ENCODE measurements at places on chromosomes 1 and 21.

- DNase-seq: no peak
Measured at GRCh38 chr1:29547300-29547699, 311.0 kb downstream of the PTPRU start.

DNA sequence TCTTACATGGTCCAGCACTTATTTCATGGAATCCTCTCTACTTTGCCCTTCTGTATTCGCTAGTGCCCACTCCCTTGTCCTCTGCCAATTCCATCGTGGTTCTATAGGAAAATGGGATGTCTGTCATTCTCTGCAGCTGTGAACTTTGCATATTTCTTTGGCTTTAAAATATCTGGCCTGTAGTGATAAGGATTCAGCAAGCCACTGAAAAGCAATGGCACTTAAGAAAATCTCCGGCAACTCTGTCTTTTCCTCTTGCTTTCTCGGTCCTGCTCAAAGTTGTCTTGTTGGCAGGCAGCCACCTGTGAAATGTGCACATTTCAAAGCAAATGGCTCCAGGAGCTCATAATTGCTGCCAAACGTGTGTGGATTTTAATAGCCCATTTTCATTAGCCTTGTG is 91.8 kb downstream of the CHD1L start:
- peak; percentile 65 for DNase-seq

- no peak for DNase-seq
Measured at GRCh38 chr1:35451125-35451528, 106.1 kb downstream of the KIAA0319L start.

- DNase-seq: no peak
Measured at GRCh38 chr1:216894494-216894893, 171.3 kb upstream of the ESRRG start.

- no peak for DNase-seq
Measured at GRCh38 chr1:95276429-95276828, 42.4 kb downstream of the RWDD3 start.

- no peak for DNase-seq
Measured at GRCh38 chr1:38076038-38076437, 29.4 kb upstream of the POU3F1 start.

GRCh38 chr1:152537496-152537895 is 23.2 kb downstream of the CRCT1 start:
- DNase-seq: no peak

DNA sequence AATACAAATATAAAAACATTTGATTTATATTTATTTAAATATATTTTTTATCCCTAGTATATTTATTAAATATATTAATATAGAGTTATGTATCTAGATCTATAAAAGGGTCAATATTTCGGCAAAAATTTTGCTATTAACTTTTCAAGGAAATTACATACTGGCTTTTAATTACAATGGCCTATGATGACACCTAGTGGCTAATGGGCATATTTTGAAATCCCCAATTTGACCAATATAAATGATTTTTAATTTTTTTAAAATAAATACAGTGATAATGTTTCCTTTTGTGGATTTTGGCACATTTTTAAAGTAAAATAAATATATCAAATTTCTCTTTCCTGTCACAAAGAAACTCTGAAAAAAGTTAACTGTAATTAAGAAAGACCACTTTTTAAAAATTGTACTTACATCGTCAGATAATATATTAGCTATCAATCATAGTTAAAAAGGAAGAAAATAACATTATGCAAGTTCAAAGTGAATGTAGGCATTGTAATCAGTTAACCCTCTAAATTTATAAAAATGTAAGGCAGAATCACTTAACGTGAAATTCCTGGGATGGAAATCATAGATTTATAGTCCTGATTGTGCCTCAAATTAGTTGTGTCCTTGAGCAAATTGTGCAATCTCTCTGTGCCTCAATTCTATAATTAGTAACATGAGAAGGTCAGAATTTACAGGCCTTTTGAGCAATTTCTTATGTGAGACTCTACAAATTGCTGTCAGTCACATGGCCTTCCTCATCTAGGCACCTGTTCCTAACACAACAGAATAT is 25.6 kb upstream of the RGS13 start:
- no peak for DNase-seq

- DNase-seq: no peak
Measured at GRCh38 chr1:26541816-26542711, 12.5 kb downstream of the RPS6KA1 start.

DNA sequence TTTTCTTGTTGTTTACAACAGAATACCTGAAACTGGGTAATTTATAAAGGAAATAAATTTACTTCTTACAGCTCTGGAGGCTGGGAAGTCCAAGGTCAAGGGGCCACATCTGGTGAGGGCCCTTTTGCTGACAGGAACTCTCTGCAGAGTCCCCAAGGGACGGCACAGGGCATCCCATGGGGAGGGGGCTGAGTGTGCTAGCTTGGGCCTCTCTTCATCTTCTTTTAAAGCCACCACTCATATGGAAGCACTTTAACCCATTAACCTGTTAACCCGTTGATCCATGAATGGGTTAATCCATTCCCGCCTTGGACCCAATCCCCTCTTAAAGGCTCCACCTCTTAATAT is 76.3 kb downstream of the OBSCN start:
- DNase-seq: no peak

GRCh38 chr1:27719286-27720251 is 6.2 kb upstream of the FAM76A start:
- no peak for DNase-seq

- no peak for DNase-seq
Measured at GRCh38 chr1:161091796-161092507, 2.6 kb upstream of the NECTIN4 start.

- DNase-seq: no peak
Measured at GRCh38 chr1:20185834-20186782, at the start of the genes PLA2G2C and UBXN10. Gene PLA2G2C, minus strand, starts transcription at chr1:20186518. Its CDS starts 9,155 bp downstream, at chr1:20177363. Gene UBXN10, plus strand, starts transcription at chr1:20186096. Its CDS starts 4,466 bp downstream, at chr1:20190562.

- no peak for DNase-seq
Measured at GRCh38 chr1:38690790-38691449, 168.7 kb downstream of the RRAGC start.

- DNase-seq: no peak
Measured at GRCh38 chr1:181119093-181119989, 30.8 kb downstream of the IER5 start.

- no peak for DNase-seq
Measured at GRCh38 chr1:20125100-20125499, 5.8 kb upstream of the PLA2G2D start.

DNA sequence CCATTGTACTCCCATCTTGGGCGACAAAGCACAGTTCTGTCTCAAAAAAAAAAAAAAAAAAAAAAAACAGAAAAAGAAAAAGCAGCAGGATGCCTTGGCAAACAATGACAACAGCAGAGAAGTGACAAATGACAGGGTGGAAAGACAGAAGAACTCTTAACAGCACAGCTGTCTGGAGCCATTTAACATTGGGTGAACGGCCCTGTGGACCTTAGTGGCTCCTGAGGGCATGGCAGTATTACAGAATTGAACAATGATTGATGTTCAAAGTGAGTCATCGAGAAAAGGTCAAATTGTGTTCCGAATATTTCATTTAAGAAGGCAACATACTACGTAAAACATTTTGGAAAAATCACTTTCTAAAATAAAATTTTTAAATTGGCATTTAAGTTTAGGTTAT is 30.0 kb downstream of the DNASE2B start:
- no peak for DNase-seq

- no peak for DNase-seq
Measured at GRCh38 chr1:61101536-61101935, 19.2 kb downstream of the NFIA start.

DNA sequence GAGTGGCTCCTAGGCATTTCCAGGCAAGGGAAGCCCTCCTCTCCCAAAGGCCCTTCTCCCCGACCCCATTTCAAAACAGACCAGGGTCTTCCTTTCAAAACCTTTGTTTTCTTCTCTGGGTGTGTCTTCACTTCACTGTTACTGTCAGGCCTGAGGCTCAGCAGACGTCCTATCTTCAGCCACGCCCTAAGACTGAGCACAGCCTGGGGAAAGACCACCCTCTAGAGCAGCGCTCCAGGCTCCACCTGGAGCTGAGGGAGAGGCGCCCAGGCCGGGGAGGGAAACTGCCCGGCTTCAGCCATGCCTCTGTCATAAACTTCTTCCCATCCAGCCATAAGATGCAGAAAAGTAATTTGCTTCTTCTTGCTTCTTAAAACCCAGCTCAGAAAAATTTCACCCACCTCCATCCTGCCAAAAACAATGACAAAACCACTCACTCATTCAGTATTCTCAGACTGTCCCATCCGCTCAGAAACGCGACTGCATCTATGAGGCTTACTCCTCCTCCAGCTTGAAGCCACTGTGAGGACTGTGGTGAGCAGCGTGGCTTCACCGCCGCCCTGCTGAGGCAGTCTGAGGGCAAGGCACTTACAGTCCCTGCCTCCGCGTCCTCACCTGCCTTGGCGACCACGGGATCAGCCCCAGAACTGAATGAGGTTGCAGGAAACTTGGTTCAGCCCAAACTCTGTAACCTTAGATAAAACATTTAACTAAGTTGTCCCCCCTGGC is 36.1 kb downstream of the VN1R5 start:
- DNase-seq: no peak

GRCh38 chr21:35587841-35588380 is 472.4 kb downstream of the SETD4 start:
- DNase-seq: no peak

DNA sequence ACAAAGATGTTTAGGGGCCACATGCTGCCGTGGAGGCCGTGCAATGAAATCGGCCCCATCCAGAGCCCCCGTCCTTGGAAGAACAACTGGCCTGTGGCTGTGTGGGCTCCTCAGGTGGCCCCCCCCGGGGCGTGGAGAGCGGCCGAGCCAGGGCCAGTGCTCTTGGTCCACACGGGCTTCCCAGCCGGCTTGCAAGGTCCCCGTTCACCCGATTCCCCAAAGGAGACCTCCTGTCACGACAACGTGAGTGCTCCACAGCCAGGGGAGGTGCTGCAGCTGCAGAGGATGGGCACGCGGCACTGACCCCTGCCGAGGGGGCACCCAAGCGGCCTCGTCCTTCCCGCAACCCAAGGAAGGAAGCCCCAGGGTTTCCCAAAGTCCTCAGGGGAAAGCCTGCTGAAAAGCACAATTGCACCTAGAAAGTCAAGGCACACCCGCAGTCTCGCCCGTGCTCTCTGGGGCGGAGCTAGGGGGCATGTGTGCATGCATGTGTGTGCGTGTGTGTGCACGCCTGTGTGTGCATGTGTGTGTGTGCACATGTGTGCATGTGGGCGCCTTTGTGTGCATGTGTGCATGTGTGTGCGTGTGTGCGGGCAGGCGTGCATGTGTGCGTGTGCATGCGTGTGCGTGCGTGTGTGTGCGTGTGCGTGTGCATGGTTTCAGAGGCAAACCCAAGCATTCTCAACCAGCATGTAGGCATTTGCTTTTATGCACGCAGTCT is 48.2 kb downstream of the SLX9 start:
- no peak for DNase-seq

DNA sequence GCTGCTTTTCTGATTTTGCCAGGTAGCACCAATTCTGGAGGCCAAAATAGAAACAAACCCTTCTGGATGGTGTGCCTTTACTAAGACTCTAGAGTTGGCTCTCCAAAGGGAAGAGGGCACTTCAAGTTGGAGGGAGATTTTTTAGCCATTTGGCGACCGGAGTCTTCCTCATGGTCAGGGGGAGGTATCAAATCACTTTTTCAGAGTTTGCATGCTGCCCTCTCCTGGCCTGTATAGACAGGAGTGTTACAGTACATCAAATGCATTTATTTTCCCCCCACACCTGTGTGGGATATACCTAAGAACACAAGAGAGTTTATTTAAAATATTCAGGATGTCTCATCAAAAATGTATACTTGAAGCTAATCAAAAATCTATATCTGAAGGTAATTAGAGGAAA is 3.2 kb downstream of the GREM2 start:
- DNase-seq: no peak

DNA sequence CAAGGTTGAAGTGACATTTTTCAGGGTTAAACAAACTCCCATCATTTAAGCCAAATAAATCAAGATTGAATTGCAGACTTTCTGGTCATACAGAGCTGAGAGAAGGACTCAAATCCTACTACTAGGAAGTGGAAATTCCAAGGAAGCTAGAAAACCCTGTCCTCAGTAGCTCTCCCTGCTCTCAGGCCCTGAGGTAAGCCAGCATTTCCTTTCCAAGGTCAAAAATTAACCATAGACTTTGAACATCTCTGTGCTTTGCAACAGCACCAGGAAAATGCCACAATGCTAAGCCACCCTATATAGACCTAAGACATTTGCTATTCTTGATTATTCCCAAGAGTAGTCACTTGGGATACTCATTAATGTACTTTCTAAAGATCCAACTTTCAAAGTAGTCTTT is 45.1 kb downstream of the LUZP1 start:
- no peak for DNase-seq

DNA sequence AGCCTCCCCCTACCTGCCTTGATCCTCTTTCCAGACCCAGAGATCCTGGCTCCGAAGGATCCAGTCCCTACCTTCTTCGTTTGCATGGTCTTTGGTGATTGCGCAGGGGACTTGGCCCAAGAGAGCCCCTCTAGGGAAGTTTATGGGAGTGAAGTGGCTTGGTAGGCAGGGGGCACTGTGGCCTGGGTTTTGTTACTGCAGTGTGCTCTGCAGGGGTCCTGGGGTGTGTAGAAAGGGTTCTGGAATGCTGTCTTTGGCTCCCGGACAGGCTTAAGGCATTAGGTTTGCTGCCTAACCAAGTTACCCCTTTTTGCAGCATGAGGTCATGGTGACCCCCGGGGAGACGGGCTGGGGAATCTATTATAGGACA is 3.8 kb downstream of the ATP8B2 start:
- DNase-seq: no peak

- no peak for DNase-seq
Measured at GRCh38 chr1:179938752-179939151, 15.9 kb upstream of the CEP350 start.

DNA sequence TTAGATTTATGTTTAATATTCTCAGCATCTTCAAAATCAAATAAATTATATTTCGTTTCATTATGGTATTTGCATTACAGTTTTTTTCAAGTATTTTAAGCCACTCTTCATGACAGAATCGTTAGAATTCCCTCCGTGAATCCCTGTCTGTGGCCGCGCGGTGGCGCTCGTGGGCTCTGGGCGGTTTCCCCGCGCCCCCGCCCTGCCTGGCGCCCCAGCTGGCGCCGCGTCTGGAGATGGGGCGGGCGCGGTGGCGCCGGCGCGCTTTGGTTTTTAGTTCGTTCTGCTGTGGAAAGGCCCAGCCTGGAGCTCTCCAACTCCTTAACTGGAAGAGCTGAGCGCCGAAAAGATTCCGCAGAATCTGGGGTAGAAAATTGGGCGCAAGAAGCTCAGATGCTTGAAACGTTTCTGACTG is 25.7 kb downstream of the PRMT2 start:
- no peak for DNase-seq

GRCh38 chr1:51313961-51314777 is 16.2 kb downstream of the TTC39A start:
- no peak for DNase-seq

DNA sequence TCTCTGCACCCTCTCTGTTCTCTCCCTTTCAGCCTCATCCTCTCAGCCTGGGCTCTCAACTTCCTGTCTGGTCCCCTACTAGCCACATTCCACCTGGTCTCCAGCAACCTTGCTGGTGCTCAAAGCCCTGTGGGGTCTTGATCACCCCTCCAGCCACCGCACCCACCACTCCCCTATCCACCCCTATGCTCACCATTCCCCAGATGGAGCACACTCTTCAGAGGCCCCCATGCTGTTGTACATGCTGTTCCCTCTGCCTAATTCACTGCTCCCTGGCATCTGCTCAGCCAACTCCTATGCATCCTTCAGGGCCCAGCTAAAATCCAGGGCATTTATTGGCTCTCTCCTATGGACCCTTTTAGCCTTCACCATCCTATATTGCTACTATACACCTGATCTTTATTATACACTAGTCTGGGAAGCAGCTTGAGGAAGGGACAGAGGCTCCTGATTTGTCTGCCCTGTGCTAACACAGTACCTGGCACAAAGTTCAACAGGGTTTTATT is 81.0 kb downstream of the GLIS1 start:
- no peak for DNase-seq
